ENCODE measurements at places on chromosomes 1 and 21. TPM values are rescaled to one million over a fixed set of nuclear protein-coding genes. Genes with fewer than 3 reads are reported as not detected.

The RHOU gene
- 0.94 TPM for total RNA-seq

The NEXN gene
- total RNA-seq = 7.0 TPM

The OR6K3 gene
- not detected for total RNA-seq

The PLEKHN1 gene
- total RNA-seq = 1.3 TPM

The HTR1D gene
- 1.4 TPM for total RNA-seq

The CAMK1G gene
- total RNA-seq = not detected

The MROH9 gene
- not detected for total RNA-seq

The UMODL1 gene
- not detected for total RNA-seq

The EXO1 gene
- total RNA-seq = 13.9 TPM

The FCRL6 gene
- not detected for total RNA-seq

The WNT9A gene
- total RNA-seq = 0.20 TPM

The GUCA2B gene
- total RNA-seq = not detected

The MROH7 gene
- not detected for total RNA-seq

The OR2L8 gene
- total RNA-seq = not detected

The CD247 gene
- total RNA-seq = not detected

The ADAMTS5 gene
- total RNA-seq = 0.05 TPM

The C1orf56 gene
- 2.5 TPM for total RNA-seq

The SH2D1B gene
- 0.20 TPM for total RNA-seq

The RPS8 gene
- total RNA-seq = 2,549 TPM

The ACTL8 gene
- total RNA-seq = not detected

The NPL gene
- 1.1 TPM for total RNA-seq

The CR1L gene
- 1.00 TPM for total RNA-seq

The RSPH1 gene
- total RNA-seq = not detected

The FMO2 gene
- not detected for total RNA-seq

The MAEL gene
- total RNA-seq = not detected

The RBBP4 gene
- 113 TPM for total RNA-seq

The CELA2A gene
- total RNA-seq = not detected

The SLAMF8 gene
- not detected for total RNA-seq

The TNNT2 gene
- total RNA-seq = not detected

The DDR2 gene
- 3.9 TPM for total RNA-seq

The WNT3A gene
- total RNA-seq = not detected

The VSIG8 gene
- total RNA-seq = not detected

The EDARADD gene
- not detected for total RNA-seq

The SPRR2A gene
- total RNA-seq = not detected

The FCAMR gene
- total RNA-seq = not detected

Measured in mammary microvascular endothelial cell (primary cell).